ENCODE measurements at places on chromosomes 4 and X.

DNA sequence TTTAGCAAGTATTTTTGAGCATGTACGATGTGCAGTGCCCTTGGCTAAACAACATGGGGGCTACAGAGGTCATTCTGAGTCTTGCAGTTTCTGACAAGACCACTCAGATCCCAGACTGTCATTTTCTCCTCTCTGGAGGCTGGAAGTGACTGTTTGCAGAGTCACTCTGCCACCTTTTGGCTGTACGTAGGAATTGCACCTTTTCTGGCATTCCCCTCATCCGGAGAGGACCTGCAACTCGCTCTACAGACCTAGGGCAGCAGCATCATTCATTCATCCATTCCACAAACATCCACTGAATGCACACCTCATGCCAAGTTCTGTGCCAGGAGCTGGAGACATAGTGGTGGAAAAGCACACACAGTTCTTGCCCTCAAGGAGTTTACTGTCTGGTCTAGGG, 160.4 kb upstream of the GPR101 start:
- DNase-seq, result peak; percentile 15

GRCh38 chr4:1179976-1180375, 7.6 kb upstream of the SPON2 start:
- DNase-seq, result no peak

DNA sequence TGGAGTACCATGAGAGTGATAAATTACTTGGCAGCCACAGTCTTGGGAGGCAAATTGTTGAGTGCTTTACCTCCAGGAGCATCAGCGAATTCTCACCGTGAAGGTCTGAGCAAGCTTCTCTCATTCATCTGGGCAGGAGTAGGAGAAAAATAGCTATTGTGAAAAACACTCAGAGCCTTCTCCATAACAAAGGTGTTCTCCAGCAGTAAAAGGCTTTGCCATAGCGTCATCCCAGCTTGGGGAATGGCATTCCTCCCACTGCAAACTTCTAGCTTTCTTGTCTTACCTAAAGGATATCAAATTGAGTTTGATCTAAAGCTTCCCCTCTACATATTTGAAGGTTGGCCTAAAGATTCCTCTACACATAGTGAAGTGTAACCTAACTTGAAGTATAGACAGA, 29.8 kb upstream of the MAGEA11 start:
- DNase-seq, result no peak

DNA sequence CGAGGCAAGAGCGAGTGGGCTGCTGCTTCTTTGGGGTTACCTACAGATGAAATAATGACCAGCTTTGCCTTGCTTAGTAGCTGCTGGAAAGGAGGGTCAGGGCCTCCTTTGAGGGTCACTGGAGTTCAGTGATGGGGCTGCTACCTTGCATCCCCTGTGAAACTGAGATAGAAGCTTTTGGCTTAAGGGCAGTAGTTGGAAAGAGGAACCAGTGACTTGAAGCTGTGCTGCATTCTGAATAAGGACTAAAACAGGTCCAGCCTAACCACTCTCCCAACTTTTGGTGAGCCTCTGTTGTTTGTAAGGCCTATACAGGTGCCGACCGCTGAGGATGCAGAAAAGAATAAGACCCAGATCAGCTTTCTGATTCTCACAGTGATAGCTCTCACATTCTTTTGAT, 41.2 kb downstream of the RASL11B start:
- DNase-seq, result no peak

DNA sequence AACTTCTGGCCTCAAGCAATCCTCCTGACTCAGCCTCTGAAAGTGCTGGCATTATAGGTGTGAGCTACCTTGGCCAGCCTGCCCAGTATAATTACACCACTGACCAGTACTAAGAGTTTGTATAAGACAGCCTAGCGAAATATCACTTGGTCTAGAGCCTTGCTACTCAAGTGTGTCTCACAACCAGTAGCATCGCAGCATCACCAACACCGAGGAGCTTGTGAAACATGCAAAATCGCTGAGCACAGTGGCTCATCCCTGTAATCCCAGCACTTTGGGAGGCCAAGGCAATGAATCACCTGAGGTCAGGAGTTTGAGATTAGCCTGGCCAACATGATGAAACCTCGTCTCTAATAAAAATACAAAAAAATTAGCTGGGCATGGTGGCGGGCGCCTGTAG, 102.0 kb upstream of the GATB start:
- DNase-seq, result no peak

DNA sequence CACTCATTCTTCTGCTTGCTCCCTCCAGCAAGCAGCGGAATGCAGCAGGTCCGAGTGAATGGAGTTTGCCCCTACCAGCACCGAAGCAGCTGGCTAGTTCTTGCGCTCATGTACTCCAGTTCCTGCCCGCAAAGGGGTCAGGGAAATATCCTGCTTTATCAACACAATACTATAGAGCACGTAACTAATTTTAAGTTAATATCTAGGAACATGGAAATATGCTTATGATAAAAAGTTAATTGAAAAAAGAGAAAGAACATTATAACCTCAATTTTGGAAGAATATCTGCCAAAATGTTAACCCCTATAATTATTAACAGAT, 195.6 kb downstream of the SNCA start:
- DNase-seq, result no peak

DNA sequence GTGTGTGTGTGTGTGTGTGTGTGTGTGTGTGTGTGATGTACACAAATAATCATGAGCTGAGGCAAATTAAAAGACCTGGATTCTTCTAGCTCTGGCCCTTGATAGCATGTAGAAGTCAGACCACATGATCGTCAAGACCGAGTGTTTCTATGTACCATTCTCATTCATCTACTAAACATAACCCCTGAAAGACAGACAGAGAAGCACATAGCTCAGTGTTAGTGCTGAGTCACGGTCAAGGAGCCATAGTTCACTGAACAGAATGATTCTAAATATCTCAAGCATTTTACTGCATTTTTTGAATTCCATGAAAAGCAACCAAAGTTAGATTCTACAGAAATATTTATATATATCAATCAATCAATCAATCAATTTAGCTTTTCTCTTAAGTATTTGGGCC, 412.3 kb upstream of the CXorf51A start:
- no peak for DNase-seq

DNA sequence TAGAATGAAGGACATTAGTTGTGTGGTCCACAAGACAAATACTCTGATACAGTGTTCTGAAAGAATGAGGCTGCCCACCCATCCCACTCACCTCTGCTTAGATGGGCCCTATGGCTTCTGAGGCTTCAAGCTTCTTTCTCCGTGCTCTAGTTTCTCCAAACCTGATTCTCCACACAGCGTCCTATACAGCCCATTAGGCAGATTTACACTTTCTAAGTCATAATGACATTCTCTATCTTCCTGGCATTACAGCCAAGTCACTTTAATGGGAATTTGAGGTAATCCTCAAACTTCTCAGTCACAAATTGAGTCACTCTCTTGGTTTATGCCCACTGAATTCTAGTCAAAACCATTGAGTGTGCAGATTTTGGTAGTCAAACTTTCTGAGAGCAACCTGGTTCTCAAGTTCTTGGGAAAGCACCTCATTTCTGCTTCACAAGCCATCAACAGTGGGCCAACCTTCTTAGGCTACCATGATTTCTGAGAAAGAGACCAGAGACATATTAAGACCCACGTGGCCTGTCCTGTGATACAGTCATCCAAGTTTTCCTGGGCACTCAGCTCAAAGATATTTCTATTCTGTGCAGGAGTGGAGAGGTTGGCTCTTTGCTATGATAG, 6.2 kb upstream of the SETD7 start:
- DNase-seq, result no peak

- DNase-seq, result no peak
These were observed 325.3 kb upstream of the FTHL17 start for GRCh38 chrX:31397119-31397518.

DNA sequence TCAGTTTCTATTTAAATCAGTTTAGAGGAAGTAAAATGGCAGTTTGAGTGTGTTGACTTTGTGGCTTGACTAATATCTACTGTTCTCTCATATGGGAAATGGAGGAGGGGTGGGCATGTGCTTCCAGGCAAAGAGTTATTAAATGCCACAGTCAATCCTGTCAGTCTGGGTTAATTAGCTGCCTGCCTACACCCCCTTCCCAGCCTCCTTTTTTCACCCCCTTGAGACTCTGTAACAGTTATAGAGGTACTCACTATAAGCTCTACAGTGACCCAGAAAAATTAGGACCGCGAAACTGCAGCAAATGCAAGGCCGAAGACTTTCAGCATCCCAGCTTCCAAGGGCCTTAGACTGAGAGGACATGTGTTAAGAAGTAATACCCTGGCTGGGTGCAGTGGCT, 165.2 kb downstream of the CORIN start:
- DNase-seq, result no peak

DNA sequence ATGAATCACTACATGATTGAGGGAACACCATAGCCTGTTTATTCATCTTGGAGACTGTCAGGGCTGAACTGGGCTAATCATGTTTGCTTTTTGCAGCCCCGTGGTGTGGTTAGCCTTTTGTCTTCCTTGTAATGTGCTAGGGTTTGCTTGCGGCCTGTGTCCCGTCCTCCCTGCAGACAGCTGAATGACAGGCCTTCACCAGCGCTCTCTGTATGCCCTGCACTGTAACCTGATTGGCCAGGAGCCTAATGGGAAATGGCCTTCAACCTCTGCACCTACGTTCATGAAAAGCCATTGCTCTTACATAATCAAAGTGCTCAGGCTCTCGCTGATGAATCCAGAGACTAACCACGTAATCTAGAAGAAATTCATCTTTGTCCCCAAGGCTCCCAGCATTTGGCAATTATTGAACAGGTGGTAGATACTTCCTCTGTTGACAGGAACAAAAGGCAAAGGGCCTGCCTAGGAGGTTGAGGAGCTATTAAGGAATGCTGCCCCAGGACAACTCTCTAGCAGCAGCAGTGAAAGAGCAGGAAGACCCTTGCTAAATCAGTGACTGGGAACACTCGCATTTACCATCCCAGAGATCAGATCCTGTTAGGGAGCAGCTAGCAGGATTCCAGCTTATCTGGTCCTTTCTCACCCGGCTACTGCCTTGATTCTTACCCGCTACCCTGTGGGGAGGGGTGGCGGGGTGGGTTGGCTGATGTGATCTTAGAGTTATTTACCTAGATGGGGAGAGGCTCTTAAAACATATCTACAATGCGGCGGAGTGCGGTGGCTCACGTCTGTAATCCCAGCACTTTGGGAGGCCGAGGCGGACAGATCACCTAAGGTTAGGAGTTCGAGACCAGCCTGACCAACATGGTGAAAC, 42.3 kb upstream of the FAT1 start:
- DNase-seq, result no peak

GRCh38 chrX:108731153-108731552, 5.2 kb downstream of the IRS4 start:
- no peak for DNase-seq

GRCh38 chrX:150099316-150099715, 161.0 kb upstream of the EOLA2 start:
- DNase-seq, result no peak

- DNase-seq, result no peak
These were observed 32.2 kb downstream of the TFDP3 start for GRCh38 chrX:133185938-133186337.

DNA sequence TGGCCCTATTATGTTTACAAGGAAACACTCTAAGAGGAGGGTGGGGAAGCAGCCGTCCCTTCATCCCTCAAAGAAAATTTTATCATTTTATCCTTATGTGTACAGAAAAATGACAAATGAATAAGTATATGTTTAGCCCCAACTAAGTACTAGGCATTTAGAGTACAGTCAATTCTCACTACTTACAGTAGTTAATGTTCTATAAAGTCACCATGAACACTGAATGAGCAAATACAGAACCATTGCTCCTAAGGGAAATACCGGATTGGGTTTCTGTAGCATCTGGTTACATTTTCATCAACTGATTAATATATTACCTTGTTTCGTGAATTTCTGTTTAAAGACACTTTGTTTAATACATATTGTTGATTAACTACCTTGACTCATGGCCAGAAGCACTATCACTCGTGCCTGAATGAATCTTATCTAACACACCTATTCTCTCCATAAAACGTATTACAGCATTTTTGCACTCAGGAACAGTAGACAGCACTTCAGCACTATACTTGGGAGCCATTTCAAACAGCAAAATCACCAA, 109.3 kb downstream of the ASB9 start:
- no peak for DNase-seq

DNA sequence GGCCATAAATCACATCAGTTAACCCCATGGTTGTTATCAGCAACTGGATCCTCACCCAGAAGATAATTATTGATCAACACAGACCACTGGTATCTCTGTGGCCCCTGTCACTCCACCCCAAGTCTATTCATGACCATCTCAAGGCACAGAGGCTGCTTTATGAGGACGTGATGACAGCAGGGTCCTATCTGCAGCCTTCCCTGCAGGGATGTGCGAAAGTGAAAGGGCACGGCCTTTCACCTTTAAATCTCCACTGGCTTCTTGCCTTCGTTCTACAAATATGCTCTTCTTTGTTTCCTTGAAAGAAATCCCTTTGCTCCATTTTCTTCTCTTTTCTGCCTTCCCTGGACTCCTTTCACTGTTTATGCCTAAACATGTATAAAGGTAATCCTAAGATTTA, 170.6 kb upstream of the EDNRA start:
- DNase-seq, result no peak

DNA sequence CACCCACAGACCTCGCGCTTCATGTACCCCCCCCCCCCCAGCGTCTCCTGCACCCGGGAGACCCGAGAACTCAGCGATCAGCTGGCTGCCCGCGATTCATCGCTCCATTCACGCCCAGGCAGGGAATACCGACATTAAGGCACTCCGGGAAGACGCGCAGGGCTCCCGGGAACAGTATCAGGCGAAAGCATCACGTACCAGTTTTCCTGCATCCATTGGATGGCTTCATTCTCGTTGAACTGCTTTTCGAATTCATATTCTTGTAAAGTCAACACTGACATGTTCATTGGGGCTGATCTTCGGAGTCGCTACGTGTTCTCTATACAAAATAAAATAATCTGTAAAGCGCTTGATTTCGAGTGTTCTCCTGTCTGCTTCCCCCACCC, 373 bp downstream of the ELOVL6 start:
- no peak for DNase-seq

DNA sequence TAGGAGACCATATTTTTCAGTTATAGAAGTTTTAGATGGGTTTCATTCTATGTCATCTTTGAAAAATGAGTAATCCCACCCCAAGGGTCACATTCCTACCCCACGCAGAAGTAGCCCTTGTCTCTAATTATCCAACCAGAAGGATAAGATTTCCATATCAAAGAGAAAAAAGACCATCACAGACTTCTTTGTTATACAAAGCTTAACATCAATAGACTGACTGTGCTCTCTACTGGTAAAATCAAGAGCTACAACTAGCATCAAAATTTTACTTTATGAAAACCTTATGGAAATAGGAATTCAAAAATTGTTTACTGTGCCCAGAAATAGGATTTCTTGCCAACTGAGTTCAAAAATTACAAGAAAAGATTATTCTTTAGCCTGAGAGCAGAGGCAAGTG, 24.9 kb downstream of the TNMD start:
- no peak for DNase-seq

- no peak for DNase-seq
These were observed 44.2 kb downstream of the SH3RF1 start for GRCh38 chr4:169226565-169226964.

- DNase-seq, result no peak
These were observed 59.8 kb downstream of the ATOH1 start for GRCh38 chr4:93888308-93888707.

GRCh38 chr4:38387819-38388218, 276.2 kb upstream of the KLF3 start:
- no peak for DNase-seq

Data from CD4-positive, alpha-beta T cell treated with Interleukin-1 beta for 1 hour (primary cell).